ENCODE measurements at places on chromosomes 6 and 20. TPM values are rescaled to one million over a fixed set of nuclear protein-coding genes. Genes with fewer than 3 reads are reported as not detected.

- DNase-seq, result no peak
Observed at GRCh38 chr20:13665709-13666395, 27.1 kb upstream of the TASP1 start.

- DNase-seq, result no peak
Observed at GRCh38 chr6:47527274-47527673, 49.7 kb downstream of the CD2AP start.

GRCh38 chr6:32842690-32843089, 1.2 kb downstream of the PSMB8 start:
- DNase-seq, result no peak

DNA sequence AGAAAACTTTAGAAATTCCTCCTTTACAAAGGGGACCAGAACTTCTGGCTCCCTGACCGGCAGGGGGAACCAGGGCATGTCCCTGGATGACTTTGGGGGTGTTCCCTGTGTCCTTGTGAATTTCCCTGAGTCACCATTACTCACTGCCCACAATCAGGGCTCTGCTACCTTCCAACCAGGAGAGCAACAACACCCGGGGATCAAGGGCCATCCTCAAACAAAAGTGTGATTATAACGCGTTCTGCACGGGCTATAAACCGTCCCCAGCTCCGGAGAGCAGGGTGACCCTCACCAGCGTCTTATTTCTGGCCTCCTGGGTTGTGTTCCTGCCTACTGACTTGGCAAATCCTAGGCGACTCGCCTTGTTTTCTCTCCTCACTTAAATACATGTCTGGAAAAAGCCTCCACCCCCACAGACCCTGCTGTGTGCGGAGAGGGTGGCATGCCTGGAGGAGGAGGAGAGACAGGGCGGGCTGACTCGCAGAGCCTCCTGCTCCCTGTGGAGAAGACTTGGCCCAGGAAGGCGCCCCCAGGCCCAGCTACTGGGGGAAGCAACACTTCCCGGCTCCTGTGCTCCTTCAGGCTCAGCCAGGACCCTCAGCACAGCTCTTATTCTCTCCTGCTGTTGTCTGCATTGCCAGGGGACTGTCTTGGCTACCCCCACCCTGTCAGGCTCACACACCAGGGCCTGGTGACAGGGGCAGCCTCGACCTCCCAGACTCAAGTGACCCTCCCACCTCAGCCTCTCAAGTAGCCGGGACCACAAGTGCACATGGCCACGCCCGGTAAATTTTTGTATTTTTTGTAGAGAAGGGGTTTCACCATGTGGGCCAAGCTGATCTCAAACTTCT, 54.1 kb downstream of the FGD2 start:
- no peak for DNase-seq

DNA sequence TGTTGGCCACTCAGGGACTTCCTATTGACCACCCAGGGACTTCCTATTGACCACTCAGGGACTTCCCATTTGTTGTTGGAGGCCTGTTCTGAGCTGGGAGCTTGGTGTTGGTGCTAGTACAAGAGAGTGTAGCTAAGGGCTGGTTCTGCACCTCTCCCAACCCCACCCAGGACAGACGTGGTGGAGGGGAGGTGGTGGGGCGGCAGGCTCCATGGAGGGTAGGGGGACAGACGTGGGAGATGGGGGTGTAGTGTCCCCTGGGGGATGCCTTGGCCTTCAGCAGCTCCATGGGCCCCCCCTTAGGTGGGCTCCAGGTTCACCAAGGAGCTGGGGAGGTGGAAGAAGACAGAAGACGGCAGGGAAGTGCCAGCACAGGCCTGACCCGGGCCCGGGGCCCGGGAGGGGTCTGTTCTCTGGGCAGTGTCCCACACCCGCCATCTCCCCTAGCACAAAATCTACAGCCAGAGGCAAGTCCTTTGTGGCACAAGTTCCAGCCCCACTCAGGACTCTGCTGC, 33.9 kb downstream of the CHRNA4 start:
- DNase-seq, result no peak

Gene LY6G6D
- total RNA-seq, result not detected

Gene EEF1A2
- total RNA-seq, result 1.4 TPM

Gene METTL24
- total RNA-seq, result not detected

Gene POFUT1
- 68.8 TPM for total RNA-seq

Data from activated T-helper 2 cell treated with anti-CD3 and anti-CD28 coated beads, Interferon-gamma antibody, Interleukin-2, Interleukin-4, amounts not matched to agents 10 μg/mL and 5 μg/mL and 100 μg/mL, durations not matched to agents 14 hours and 24 hours and 36 hours (primary cell).